ENCODE measurements at places on chromosomes 12 and 14.

DNA sequence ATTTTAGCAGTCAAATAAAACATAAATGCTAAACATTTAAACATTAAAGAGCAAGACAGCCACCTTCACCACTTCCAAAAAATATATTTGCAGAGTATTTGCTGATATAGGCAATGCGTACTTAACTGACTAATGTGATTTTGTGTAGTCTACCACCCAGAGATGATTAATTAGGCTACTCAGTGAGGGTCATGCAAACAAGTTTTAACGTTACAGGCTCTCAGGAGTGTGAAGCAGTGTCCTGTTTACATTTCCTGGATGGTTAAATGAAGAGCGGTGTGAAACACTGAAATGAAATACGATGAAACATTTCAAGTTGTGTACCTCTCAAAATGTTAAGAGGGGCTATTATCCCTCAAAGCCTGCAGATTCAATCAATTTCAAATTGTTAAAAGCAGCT is 165.8 kb upstream of the LRIG3 start:
- no peak for DNase-seq

DNA sequence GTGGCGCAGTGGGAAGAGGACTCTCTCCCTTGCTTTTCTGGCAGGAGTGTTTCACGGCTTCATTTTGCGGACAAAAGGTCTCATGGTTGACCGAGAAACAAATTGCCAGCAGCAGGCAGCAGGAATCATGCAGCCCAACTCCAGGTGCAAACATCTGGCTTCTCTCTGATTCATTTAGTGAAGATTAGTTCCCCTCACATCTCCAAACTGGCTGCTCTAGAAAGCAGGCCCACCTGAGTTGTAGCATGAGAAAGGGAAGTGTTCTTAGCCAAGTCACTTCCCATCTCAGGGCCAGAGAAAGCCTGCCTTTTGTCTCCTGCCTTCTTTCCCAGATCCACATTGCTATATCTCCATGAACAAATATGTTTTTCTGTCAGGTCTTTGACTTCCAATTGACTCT is 120.8 kb upstream of the CCDC196 start:
- no peak for DNase-seq

- no peak for DNase-seq
These were observed 31.7 kb upstream of the KCNH3 start for GRCh38 chr12:49507139-49507538.

GRCh38 chr12:31002999-31003398 is 70.7 kb upstream of the DDX11 start:
- no peak for DNase-seq

DNA sequence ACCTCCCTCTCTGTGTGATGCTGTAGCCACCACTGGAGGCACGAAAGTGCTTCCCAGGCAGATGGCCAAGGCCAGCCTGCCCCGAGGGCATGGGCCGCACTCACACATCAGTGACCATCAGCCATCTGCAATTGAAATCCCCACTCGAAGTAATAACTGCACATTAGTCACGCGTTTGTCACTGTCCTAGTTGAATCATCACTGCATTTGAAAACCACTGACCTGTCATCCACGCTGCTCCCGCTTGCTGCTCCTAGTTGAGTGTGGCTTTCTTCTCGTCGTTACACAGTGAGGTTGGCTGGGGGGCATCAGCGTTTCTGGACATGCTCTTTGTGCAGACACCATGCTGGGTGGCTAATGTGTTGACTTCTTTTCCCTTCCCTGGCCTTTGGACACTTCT is 176.1 kb downstream of the ADGRD1 start:
- no peak for DNase-seq

DNA sequence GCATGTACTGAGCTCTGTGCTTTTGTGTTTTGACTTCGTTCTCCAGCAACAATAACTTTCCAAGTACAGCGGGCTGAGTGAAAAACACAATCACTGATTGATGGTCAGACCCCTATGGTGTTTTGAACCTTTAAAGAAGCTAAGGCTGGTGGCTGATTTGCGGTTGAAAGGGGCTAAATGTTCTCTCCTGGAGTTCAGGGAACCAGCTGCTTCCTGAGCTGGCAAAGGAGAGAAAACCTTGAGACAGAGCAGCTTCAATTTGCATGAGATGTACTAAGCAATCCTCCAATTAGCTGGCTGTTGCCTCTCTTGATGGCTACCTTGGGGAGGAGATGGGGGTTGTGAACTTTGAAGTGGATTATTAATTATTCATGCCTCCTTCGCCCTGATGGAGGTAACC is 546.7 kb upstream of the SEL1L start:
- DNase-seq: no peak

GRCh38 chr12:13735734-13736133 is 245.7 kb downstream of the GRIN2B start:
- DNase-seq: no peak

- DNase-seq: no peak
These were observed 79.2 kb upstream of the NCOR2 start for GRCh38 chr12:124646385-124647230.

DNA sequence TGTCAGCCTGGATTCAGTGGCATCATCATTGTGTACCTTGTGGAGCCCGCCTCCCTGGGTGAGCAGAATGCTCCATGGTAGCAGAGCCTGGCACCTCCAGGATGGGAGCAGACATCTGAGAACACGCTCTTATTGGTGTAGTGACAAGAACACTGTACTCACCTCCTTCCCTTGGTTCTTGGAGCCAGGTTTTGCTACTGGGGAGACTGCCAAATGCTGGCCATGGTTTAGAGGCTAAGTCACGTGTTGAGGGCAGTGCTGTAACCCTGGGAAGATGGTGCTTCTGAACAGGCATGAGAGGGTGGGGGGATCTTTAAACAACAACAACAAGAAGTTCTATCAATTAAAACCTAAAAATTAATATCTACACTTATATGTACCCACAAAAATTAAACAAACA is 47.6 kb upstream of the ASPG start:
- peak; percentile 20 for DNase-seq

GRCh38 chr12:124626971-124627411 is 59.6 kb upstream of the NCOR2 start:
- DNase-seq: peak; percentile 42

DNA sequence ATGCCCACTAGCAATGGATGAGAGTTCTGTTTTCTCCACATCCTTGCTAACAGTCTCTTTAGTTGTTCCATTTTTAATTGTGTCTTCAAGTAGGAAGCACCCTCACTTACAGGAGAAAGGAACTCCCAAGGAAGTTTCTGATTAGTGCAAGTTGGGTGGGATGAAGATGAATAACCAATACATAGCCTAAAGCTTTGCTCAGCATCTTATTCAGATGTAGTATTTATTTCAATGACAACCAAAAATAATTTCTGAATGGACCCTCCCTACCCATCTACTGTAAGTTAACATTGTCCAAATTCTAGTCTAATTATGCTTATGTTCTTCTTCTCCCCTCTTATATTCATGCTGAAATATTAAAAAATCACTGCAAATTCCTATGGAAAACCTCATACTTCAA is 36.0 kb downstream of the RASSF3 start:
- DNase-seq: no peak

- no peak for DNase-seq
These were observed 153.3 kb downstream of the PRKCH start for GRCh38 chr14:61474701-61475100.

DNA sequence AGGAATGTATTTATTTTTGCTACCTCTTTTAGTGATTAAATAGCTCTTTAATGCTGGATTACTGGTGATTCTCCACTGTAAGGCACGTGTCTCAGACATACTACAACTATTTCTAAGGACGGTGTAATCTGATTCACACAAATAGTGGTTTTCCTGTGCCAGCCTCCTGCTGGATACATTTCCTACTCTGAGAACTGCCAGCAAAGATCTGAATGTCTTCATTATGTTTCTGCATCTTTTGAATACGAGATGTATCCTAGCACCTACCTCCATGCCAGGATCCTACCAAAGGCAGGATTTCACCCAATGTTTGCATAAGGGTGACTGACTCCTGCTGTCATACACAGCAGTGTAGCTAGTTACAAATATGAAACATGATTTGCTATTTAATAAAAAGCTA is 120.6 kb downstream of the PRICKLE1 start:
- peak; percentile 22 for DNase-seq

GRCh38 chr12:105368047-105368646 is 37.7 kb downstream of the C12orf75 start:
- DNase-seq: no peak

DNA sequence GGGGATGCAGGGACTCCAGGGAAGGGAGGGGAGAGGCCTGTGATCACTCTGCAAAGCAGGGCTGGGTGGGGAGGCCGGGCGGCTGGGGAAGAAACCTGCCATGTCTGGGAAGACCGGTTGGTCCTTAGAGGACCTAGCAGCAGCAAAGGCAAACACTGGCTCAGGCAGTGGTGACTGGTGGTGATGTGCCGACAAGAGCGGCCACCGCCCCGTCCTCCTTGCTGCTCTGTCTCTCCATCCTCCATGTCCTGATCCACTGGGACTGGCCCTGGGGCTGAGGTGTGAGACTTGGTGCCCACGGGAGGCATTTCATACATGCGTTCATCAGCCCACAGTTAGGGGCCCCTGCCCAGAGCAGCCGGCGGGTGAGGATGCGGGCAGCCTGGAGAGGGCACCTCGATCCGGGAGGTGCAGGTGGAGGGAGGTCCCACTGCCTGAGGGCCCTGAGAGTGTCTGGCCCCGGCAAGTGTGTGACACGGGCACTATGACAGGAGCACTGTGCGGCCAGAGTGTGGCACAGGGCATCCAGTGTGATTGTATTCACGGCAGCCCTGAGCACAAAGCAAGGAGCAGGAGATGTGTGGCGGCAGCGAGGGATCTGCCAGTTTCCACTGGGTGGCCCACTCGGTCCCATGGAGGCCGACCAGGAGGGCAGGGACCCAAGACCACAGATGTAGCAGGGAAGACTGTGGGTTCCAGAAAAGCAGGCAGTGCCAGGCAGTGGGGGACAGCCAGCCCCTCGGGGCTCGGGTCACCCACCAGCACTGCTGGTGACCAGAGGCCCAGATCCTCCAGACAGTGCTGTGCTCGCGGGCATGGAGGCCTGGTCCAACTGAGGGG is 13.9 kb downstream of the ANKRD9 start:
- DNase-seq: no peak

DNA sequence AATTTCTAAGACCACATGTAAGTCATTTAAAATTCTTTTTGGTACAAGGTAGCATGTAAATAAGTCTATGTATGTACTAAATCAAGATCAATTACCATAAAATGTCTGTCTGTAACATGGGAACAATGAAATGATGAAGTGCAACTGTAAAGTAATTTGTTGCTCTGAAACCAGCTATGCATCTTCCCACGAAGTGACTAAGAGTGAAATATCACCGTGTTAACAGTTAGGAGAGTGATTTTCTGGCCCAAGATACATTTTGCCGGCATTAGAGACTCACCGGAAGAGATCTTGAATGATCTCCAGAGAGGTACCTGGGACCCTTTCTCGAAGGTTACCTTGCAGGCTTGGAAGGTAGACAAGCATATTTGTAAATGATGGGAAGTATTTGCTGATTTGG is 105.8 kb downstream of the SAMD4A start:
- no peak for DNase-seq

- no peak for DNase-seq
These were observed 27.2 kb upstream of the PNMA1 start for GRCh38 chr14:73741386-73741875.

DNA sequence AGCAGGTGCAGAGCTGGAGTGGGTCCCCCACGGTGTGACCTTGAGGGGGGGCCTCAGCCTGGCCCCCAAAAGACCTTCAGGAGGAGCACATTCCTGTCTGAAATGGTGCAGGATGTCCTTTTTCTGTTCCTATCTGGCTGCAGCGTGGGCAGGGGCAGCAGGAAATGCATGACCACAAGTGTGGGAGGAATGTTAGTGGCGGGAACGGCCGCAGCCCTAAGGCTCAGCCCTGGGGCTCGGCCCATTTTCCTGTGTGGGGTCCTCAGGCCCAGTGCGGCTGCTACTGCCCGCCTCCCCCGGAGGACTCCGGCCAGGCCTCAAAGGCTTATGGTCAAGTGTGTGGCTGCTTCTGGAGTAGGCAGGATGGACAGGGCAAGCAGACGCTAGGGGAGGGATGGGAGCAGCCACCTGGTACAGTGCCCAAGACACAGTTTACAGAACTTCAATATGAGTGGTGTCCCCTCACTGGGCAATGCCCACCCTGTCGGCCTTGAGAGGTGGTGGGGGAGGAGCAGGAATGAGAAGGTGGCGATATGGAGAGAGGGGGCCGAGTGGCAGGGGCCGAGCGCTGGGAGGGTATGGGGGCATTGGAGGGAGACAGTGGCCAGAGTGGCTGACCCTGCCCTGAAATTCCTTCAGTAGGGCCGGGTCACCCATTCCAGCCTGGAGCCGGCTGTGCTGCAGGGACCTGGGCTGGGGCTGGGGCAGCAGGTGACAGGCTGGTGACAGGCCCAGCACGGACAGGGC is 137.4 kb downstream of the CALM1 start:
- no peak for DNase-seq

DNA sequence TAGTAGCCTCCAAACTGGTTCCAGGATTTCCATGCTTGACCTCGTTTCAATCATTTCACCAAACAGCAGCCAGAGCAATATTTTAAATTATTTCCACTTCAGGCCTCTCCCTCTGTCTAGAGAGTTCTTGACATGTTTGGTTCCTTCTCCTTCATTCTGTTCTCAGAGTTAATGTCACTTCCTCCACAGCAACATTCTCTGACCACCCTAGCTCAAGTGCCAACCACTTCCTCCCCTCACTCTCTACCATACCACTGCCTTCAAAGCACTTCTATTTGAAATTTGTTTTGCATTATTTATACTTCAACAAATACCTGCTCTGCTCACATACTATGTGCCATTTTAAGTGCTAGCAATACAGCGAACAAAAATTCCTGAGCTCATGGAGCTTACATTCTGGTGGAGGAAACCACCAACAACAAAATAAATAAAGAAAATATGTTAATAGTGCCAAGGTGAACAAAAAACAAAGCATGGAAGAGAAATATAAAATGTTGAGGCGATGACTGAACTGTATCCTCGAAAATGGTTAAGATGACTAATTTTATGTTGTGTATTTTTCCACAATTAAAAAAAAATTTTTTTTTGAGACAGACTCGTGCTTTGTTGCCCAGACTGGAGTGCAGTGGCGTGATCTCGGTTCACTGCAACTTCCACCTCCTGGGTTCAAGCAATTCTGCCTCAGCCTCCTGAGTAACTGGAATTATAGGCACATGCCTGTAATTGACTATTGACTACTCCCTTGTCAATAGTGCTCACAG is 17.3 kb downstream of the BAZ1A start:
- no peak for DNase-seq

- DNase-seq: no peak
These were observed 133.1 kb downstream of the DAAM1 start for GRCh38 chr14:59321626-59321949.

DNA sequence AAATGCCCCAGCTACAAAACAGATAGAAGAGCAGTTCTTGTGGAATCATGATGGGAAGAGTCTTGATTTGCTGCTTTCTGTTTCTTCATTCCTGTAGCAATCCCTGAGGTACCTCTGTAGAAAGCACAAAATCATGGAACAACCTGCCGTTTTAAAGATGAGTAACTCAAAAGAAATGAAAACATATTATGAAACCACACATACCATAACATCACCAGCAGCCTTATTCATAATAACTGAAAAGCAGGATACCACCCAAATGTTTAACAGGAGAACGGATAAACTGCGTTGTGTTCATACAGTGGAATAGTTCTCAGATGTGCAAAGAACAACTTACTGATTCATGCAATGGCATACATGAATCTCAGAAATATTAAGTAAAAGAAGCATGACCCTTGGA is 188.1 kb downstream of the RGS6 start:
- DNase-seq: no peak

GRCh38 chr14:30053103-30053502 is 125.5 kb upstream of the PRKD1 start:
- DNase-seq: no peak

GRCh38 chr12:49264466-49264872 is 413 bp upstream of the TUBA1C start:
- DNase-seq: no peak

Data from cerebellar cortex (tissue), 1 donor.